ENCODE measurements at places on chromosomes 6 and 20.

GRCh38 chr6:3627956-3628835 lies 123.3 kb downstream of the PXDC1 start:
- DNase-seq: peak; percentile 50

DNA sequence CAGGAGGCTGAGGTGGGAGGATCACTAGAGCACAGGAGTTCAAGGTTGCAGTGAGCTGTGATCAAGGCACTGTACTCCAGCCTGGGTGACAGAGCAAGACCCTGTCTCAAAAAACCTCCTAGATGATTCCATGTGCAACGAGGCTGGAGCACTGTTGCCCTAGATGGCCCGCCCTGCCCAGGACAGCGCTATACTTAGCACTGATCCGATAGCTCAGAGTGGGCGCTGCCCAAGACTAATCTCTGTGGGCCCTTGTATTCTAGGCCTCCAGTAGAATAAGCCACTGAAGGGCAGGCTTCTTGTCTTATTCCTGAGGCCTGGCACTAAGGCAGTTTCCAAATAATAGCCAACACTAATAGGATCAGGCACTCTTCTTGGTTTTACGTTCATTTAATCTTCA lies 41.0 kb downstream of the STK35 start:
- no peak for DNase-seq

DNA sequence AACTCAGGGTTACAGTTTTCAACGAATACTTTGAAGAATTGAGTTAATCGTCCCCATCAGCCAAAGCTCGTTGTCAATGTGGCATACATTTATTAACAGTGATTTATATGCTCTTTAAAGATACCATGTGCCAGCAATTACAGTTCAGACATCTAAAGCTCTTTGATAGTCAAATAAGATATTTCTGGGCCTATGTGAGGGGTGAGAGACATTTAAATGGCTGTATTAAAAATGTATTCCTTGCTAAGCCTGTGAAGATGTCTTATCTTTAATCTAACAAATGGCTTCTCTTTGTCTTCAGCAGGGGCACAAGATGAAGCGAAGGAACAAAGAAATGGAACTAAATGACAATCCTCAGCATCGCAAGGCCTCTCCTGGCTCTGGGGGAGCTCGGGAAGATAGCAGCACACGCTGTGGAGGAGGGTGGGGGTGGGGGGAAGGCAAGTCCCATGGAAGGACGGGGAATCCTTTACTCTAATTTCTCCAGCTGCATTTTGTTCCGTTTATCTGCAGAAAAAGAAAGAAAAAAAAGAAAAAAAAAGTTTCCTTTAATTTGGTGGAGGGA lies 523.6 kb downstream of the KIF16B start:
- DNase-seq: no peak

DNA sequence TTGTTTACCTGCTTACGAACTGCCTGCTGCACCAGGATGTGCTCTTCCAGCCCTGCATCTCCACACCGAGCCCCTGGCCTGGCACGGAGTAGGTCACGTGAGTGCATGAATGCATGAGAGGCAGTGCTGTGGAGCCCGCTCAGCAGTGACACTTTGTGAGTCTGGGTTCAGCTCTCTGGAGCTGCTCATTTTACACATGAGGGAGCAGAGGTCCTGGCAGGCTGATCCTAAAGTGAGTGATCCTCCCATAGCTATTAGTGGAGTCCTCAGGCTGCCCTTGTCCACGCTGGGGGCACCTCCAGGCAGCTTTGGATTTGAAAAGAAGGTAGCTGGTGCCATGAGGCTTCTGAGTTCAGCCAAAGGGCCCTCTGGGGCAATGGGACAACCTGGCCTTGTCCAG lies 64.2 kb downstream of the EDN3 start:
- DNase-seq: no peak

GRCh38 chr6:9346923-9347322 lies 911.6 kb upstream of the SLC35B3 start:
- no peak for DNase-seq

DNA sequence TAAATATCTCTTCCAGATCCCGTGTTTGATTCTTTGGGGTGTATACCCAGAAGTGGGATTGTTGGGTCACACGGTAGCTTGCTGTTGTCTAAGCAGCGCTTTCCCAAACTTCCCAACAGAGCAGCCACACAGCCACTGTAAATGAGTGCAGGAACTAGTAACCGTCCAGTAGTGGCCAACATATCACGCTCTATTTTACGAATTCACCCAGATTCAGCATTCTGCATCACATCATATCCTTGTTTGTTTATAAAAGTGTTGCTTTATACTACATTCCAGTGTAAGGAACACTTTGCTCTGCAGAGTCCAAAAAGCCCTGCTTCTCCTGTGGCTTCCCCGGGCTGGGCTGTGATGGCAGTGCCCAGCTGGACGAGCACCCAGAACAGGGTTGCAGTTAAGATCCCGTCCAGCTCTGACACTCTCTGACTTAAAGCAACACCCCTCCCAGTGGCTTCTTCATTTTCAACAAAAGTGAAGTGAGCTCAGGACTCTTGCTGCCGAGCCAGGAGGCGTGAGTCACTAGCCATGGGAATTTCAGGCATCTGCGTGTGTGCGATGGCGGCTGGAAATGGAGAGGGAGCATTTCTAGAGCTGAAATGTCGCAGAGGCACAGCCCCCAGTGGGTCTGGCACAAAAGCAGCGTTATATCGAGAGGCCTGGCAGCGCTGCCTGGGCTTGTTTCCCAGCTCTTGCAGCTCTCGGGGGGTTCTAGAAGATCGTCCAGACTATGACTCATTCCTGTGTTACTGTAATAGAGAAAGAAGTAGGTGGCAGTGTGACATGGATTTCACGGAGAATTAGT lies 216.3 kb upstream of the ECI2 start:
- no peak for DNase-seq

- DNase-seq: no peak
These were observed 183.1 kb downstream of the ADGB start for GRCh38 chr6:146781836-146782235.

DNA sequence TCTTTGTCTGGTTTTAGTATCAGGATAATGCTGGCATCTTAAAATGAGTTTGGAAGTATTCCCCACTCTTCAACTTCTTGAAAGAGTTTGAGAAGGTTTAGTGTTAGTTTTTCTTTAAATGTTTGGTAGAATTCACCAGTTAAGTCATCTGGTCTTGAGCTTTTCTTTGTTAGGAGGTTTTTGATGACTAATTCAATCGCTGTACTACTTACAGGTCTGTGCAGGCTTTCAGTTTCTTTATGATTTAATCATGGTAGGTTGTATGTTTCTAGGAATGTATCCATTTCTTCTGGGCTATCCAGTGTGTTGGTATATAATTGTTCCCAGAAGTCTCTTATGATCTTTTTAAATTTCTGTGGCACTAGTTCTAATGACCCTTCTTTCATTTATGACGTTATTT lies 215.5 kb downstream of the LRFN2 start:
- no peak for DNase-seq

GRCh38 chr6:85432554-85432953 lies 17.3 kb upstream of the NT5E start:
- DNase-seq: no peak

DNA sequence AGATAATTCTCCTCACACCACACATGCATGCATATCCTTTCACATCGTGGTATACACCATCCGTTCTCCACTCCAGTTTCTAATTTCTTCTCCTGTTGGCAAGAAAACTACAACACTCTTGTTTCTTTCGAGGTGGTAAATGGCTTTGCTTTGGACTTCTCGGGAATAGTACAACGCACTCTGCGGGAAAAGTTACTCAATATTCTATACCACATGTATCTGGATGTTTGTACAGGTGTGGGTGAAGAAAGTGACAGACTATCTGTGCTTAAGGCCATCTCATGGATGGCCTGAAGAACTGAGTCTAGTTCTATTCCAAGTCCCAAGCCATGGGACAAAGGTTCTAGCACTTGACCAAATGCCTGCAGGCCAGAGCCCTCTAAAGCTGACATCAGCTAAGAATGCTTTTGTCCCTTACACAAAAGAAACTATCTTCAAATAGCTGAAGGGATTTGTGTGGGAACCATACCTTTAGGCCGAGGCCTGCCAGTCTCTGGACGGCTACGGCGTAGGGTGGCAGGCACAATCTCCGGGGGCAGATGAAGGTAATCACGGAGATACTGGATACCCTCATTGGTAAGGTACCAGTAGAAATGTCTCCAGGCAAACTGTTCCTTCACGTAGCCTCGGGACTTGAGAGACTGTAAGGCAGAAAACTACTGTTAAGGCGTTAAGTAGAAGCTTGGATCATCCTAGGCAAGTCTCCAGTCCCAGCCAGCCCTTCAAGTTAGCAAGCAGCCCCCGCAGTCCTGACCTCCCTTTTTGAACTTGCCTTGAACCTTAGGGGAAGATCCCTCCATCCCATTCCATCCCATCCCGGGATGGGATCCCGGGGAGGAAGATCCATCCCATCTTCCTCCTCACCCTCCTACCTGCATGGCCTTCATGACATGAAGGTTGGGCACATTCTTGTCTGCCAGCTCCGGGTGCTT lies 1.4 kb downstream of the RPS10 start:
- DNase-seq: no peak

GRCh38 chr6:167499161-167499660 lies 174.3 kb downstream of the TTLL2 start:
- DNase-seq: no peak

- DNase-seq: no peak
These were observed 11.9 kb downstream of the ZFAND3 start for GRCh38 chr6:37831457-37831856.

GRCh38 chr6:126067073-126067472 lies 80.7 kb downstream of the TRMT11 start:
- DNase-seq: no peak

DNA sequence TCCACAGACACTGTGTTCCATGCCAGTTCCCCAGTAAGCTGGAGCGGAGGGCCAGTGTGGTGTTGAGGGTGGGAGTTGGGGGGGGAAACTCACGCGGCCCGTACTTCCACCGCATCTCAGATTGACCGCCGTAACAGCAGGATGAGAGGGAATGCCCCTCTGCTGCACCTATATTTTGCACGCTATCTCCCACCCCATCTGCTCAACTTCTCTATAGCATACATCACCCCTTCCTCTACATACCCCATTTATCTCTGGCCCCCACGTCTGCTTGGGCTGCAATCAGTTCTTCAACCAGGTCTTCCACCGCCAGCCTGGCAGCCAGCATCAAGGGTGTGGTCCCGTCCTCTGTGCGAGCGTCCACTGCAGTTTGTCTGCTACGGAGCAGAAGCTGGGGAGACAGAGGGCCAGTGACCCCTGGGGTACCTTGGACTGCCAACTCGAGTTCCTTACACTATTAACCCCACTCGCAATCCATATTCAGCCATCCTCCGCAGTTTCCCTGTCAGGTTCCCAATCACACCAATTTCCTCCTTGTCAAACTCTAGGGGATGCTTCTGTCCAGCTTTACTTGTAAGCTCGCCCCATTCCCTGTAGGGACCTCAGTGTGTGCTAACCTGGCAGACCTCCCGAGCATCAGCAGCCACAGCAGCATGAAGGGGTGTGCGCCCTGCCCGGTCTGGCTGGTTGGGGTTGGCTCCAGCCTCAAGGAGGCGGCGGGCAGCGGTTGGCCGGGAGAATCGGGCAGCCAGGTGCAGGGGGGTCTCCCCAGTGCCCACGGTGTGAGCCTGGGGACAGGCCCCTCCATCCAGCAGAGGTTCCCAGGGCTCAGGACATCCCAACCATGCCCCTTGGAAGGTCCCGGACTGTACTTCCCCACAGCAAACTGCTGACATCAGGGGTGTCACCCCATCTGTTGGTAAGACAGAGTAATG lies 4.5 kb upstream of the GPSM3 start:
- no peak for DNase-seq

- DNase-seq: no peak
These were observed 43.5 kb downstream of the FNDC1 start for GRCh38 chr6:159212525-159213280.

DNA sequence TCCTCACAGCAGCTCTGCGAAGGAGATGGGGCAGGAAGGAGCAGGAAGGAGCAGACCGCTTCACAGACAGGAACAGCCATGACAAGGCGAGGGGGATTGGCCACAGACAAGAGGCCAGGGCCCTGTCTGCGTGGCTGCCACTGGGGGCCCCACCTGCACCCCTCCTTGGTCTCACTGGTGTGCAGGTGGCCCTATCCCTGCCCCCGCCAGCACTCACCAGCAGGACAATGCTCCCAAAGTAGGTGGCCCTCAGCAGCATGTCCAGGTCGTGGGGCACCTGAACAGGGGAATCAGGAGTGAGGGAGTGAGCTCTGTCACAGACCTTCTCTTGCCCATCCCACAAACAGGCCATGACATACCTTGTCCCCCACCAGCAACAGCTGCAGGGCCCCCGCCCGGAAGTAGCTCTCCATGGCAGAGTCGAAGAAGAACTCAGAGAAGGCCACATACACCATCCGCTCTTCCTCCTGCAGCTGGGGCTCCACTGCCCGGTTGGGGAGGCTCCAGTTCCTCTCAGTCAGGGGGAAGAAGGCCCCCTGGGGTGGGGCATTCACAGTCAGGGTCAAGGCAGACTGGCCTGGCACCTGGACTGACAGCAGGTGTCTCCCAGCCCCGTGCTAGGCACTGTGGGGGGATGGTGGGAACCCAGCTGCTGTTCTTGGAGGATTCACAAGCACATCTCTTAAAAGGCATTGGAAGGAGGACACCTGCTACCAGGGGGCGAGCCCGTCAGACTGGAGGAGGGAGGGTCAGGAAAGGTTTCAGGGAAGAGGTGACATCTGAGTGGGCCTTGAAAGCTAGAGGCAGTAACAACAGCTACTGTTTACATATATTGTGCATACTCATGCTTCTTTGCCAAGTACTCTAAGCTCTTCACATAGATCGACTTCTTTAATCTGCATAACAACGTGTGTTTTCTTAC lies 7.1 kb downstream of the PLTP start:
- no peak for DNase-seq

DNA sequence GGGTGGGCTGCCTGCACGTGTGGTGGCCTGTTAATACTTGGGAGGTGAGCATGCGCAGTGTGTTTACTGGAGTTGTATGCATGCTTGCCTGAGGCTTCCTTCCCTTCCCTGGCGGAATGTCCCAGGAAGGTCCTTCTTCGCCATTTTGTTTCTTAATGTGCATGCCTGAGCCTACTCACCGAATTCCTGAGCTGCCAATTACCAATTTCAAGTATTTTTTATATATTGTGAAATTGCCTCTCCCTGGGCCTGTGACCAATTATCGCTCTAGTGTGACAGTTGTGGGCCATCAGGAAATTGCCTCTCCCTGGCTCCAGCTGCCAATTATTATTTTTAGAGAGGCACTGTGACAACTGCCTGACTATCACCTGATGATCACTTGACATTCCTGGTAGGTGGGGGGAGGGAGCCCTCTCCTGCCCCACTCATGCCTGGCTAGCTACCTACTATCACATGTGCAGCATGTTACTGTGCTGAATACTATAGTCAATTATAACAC lies 70.0 kb downstream of the FAM50B start:
- DNase-seq: no peak

DNA sequence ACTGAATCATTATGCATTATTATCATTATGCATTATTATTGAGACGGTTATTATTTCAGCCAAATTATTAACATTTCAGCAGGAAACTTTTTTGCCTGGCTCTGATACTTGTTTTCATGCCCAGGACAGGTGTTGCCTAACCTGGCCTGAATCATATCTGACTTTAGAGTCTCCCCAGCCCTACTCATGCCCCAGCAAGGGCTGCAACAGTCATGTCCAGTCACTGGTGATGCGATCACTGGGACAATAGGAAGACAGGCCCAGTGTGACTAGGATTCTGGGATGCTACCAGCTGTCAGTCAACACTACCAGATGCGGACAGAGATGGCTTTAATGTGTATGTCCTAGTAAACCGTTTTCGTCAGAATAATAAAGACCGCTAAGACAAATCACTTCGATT lies 285.0 kb downstream of the KHDC1L start:
- no peak for DNase-seq
